GM04503 (cell line): ENCODE measurements at places on chromosomes 2 and 18.

- no peak for DNase-seq
These were observed 493.1 kb downstream of the SOCS6 start for GRCh38 chr18:70781860-70782453.

DNA sequence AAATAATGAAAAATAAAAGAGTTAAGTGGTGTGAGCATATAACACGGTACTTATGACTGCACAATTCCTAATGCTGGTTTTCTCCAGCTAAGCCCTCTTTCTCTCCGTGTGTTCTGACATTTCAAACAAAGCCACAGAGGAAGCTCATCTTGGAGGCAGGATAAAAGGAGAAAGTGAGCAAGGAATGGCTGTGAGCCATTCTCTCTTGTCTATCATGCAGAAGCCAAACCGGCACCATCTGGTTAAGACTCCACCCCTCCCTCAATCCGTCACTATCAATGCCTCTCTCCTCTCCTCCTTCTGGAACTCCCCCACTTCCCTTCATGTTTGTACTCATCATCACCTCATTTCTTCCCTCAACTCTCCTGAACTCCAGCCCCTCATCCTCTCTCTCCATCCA is 210.4 kb downstream of the TMEM163 start:
- no peak for DNase-seq

GRCh38 chr2:236163471-236164200 is 4.5 kb downstream of the GBX2 start:
- DNase-seq: no peak

DNA sequence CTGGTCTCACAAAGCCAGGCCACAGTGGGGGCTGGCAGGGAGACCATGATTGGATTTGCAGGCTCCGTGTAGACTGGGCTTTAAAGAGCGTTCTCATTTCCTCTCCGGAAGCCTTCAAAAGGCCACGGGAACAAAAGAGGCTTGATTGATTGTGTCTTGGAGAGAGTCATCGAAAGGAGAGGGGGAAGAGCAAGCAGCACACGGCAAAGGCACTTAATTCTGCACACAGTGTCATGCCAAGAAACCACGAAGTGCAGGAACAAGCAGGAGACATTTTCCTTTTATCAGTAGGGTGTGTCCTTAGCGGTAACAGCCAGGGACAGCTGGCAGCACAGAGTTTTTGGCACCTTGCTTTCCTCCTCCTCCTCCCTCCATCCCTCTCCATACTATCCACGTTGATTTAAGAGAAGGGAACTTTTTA is 47.7 kb downstream of the GLI2 start:
- no peak for DNase-seq

DNA sequence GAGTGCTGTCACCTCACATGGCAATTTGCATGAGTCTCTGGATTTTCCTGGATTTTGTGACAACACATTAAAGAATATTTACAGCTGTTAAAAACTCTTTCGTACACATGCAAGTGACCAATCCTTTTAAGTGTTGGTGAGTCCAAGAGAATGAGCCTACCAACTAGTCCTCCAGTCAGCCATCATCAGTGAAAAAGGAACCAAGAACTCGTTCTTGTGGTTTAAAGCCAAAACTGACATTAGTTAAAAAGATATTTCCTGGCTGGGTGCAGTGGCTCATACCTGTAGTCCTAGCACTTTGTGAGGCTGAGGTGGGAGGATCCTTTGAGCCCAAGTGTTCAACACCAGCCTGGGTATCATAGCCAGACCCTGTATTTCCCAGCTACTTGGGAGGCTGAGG is 215.4 kb upstream of the ITGA4 start:
- DNase-seq: no peak

- DNase-seq: no peak
These were observed 113.4 kb upstream of the TANK start for GRCh38 chr2:161046876-161047275.

DNA sequence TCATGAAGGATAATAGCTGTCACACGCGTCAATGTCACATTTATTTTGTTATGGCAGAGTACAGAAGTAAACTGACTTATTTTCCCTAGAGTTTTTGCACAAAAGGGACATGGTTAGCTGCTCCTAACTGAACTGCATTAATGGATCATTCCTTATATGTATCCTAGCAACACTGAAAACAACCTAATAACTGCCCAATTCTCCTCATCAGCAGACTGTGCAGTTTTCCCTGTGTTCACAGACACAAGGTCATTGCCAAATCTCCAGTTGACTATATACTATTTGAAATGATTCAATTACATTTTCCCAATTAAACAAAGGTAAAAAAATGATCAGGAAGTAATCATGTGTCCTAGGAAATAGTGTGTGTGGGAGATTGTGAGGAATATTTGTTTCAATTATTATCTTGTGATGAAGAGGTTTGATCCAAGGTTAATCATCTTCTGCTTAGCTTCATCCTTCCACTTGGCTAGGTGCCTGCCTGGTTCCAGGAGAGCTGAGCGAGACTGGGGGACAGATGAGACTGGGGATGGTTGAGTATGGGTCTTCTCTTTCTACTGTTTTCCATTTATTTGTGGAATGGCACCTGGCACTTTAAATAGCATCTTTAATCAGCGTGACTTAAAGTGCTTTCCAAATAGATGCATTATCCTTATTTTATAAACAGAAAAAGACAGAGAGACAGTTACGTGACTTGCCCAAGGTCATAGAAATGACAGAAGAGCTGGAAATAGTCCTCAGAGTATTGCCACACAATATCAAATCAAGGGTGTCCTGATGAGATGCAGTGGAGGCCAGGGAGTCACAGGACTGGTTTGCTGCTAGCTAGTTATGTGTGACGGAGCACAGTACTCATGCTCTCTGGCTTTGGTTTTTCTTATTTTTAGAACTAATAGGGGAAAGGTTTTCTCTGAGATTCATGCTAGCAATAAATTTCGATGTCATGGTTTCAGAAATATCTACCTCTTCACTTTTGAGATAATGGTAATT is 335.6 kb downstream of the PIK3C3 start:
- no peak for DNase-seq

GRCh38 chr2:46134531-46135227 is 162.5 kb upstream of the EPAS1 start:
- DNase-seq: peak; percentile 46

- DNase-seq: no peak
These were observed 139.0 kb upstream of the RASGRP3 start for GRCh38 chr2:33337385-33337960.

DNA sequence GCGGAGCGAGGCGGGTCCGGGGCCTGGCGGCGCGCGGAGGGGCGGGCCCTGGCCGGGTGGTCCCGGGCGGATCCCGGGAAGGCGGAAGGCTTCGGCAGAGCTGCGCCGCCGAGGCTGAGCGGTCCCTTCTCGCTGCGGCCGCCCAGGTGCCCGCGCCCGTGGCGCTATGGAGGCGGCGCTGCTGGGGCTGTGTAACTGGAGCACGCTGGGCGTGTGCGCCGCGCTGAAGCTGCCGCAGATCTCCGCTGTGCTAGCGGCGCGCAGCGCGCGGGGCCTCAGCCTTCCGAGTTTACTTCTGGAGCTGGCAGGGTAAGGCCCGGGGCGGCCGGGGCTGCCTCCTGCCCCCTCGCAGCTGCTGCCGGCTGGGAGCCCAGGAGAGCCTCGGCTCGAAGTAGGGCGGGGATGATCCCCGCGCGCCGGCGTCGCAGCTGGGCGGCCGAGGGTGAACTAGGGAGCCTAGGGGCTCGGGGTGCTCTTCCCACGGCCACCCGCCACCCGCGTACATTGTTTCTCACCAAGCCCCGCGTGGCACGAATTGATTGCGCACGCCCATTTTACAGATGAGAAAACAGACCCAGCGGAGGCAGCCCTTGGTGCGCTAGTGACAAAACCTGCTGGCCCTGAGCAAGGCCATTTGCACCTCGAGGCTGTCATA is at the start of gene SLC66A3:
Gene SLC66A3 (plus strand): TSS at position 87 of the 655 bp plus-strand sequence. CDS start 80 bp downstream, at position 167.
- DNase-seq: no peak

DNA sequence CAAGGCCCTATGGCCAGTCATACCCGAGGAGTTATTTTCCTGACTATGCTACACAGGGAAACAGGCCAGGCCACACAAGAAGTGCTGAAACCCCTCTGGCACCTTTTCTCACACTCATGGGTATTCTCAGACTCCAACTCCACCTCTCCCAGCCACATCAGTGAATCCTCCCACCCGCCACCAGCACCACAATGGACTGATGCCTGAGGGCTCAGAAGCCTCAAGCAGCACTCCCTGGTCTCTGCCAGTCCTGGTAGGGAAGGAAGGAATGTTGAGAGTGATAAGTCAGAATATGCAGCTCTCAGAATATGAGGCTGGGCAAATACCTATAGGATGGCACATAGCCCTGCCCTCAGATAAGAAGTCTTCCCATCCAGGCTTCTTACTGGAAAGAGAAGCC is 391.1 kb downstream of the ALK start:
- no peak for DNase-seq

- no peak for DNase-seq
These were observed 201.4 kb downstream of the CTNNA2 start for GRCh38 chr2:79714283-79714682.

DNA sequence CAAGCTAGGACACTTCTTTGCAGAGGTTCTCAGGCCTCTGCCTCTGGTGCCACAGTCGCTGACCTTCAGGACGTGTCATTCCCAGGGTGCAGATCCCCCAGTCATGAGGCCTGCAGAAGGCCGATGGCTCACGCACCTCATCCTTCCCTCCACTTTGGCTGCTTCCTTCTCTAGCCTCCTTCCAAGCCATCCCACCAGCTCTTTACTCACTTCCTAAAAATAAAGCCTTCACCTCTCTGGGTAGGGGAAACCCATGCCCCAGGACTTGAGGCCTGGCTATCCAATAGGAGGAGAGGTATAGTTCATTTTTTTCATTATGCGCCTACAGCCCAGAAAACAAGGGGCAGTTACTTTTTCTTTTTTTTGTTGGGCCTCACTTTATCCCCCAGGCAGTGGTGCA is 91.4 kb downstream of the B3GNT2 start:
- no peak for DNase-seq

GRCh38 chr2:11154016-11154922 is 998 bp upstream of the SLC66A3 start:
- DNase-seq: no peak

DNA sequence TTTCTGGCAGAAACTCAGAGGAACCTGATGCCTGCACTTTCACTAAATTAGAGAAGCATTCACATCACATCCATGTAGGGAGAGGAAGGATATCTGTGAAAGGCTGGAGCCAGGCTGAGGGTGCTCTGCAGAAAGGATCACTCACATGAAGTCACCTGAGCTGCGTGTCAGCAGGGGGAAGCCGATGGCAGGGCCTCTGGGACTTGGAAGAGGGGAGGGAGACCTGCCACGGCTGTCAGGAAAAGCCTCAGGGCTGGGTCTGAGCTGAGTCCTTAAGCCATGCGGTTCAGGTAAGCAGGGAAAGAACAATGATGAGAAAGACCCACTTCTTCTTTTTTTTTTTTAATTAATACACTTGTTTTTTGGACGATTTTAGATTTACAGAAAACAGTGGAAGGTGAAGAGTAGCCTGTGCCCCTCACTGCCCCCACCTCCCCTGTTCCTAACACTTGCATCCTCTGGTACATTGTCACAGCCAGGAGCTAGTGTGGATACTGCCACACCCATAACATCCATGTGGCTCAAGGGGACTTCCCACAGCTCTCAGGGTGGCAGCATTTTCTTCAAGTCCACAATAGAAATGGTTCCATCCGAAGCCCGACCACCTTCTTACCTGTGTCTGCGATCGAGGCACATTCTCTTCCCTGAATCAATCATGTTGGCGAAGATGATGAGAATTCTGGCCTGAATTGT is 156.5 kb upstream of the TPO start:
- DNase-seq: no peak

DNA sequence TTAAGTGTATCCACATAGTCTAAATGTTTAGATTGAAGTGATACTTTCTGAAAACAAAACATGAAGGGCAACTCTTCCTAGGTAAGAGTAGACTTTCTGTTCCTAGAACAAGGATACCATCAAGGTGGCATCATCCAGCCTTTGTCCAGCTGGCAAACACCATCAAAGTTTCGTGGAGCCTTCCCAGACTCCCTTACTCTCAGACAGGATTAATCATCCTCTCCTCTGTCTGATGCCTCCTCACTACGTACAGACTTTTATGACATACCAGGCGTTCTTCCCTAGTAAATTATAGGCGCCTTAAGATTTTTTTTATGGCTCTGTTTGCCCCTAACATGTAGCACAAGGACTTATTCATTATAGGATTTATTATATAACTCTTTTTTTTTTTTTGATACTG is 29.4 kb upstream of the ASNSD1 start:
- no peak for DNase-seq

DNA sequence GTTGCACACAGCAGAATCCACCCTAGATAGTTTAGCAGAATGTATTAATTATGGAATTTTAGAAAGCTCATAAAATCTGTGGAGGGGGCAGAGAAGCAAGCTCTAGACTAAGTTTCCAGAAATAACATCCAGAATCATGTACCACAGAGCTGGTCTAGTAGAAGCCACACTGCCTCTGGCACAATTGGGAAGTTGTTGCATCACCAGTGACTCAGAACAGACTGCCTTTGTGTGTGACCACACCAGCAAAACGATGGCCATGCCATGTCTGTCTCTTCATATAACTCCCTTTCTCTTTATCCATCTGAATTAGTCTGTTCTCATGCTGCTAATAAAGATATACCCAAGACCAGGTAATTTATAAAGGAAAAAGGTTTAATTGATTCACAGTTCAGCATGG is 158.9 kb downstream of the CCDC148 start:
- peak; percentile 26 for DNase-seq

DNA sequence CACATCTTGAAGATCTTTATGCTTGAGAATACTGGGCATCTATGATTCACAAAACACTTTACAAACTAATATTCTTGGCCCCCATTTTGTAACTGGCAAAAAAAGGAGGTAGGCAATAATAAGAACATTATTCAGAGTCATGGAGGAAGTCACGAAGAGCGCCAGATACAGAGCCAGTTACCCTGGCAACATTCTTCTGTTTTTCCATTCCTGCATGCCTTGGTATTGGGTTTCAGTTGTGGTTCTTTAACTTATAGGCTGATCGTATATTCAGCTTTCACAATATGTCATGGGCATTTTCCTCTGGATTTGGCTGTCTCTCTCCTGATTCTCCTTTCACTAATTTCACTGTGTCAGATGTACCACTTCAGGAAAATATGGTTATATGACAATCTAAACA is 234.7 kb downstream of the HRH4 start:
- DNase-seq: no peak

DNA sequence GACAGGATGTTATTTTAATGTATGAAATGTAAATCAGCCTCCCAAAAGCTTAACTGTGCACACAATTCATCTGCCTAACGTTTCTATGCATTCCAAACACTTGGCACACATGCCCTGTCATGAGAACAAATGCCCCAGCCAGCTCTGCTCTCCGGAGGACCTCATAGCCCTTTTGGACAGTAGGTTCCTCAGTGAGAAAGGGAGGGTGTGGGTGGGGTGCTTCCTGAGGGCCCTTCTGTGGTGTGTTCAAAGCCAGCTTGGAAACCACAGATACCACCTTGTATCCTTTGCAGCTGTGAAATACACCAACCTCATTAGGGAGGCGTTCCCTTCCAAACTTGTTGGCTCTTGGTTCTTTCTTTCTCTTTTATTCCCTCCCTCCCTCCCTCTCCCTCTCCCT is 102.2 kb upstream of the ASB18 start:
- no peak for DNase-seq

- DNase-seq: no peak
These were observed 22.7 kb upstream of the NCL start for GRCh38 chr2:231486851-231487596.

GRCh38 chr2:133982256-133982655 is 271.6 kb upstream of the MGAT5 start:
- DNase-seq: no peak
